ENCODE measurements at places on chromosomes 1 and 21.

GRCh38 chr1:194616835-194617234, 1430.4 kb upstream of the B3GALT2 start:
- DNase-seq: no peak

DNA sequence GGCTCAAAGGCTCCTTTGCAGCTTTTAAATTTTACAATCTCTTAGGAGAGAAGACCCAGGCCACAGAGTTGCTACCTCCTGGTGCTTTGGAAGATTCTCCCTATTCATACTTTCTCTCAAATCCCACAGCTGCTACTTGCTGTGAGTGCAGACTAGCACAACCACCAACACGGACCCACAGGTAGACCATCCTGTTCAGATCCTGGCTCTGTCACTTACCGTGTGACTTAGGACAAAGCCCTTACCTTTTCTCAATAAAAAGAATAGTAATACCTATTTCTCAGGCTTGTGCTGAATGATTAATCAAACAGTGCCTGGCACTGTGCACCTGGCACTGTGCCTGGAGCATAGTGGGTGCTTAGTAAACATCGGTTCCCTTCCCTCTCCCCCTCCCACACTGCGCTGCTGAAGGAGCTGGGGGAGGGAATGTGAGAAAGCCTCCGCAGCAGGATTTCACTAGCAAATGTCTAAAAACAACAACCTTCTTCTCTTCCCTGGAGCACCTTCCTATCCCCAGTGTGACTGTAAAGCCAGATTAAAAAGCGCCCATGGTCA, 81.7 kb downstream of the PGM1 start:
- peak; percentile 47 for DNase-seq

- DNase-seq: no peak
Measured at GRCh38 chr21:34707876-34708325, 39.1 kb downstream of the CLIC6 start.

- no peak for DNase-seq
Measured at GRCh38 chr1:11880911-11881748, 22.4 kb upstream of the NPPB start.

DNA sequence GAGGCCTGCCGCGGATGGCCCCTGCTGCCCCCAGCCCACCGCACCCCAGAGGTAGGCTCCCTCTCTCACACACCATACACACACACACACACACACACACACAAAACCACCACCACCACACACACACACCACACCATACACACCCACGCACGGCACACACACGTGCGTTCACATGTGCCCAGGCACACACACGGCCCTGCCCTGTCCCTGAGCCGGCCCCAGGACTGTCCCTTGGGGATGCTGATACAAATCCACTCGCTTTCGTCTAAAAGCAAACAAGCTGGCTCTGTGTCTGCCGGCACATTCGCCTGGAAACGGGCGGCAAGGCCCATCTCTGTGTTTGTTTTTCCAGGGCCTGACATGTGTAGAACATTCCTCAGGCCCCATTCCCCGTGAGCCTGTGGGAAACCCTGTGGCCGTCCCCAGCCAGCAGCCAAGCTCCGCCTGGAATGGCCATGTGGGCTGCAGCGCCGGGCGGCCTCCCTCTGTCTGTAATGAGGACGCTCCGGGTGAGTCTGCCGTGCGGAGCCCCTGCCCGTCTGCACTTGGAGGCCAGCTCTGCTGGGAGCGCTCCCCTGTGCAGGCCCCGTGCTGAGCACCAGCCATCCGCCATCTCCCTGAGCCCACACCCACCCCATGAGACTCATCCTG, 67.4 kb downstream of the DMRTB1 start:
- DNase-seq: no peak

GRCh38 chr1:7670334-7671145, 100.6 kb upstream of the VAMP3 start:
- DNase-seq: no peak

All from MCF 10A (cell line).